NCI-H446 treated with DMSO at 0.1 percent for 48 hours (cell line): ENCODE measurements at places on chromosomes 11 and 22.
A peak's percentile ranks its signal among the peaks of the same experiment; 100 is the strongest.

GRCh38 chr11:65440831-65441499 is 18.4 kb downstream of the NEAT1 start:
- no peak for DNase-seq

DNA sequence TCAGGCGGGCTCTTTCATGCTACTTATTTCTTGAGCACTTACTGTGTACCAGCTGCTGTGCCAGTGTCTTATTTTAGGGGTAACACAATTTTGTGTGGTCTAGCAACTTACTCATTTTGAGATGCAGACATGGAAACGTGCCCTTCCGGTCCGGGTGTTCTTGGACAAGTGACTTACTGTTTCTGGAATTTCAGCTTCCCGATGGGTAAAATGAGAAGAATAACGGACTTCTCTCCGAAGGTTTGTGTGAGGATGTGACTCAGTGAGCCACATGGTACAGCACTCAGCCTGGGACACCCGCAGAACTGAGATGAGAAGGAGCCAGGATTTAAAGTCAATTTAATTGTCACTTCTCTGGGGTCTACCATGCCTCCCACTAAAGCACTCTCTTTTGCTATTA is 114.5 kb upstream of the SYT13 start:
- DNase-seq, result no peak

GRCh38 chr22:44089717-44090570 is 65.8 kb downstream of the PARVB start:
- DNase-seq, result no peak

- no peak for DNase-seq
These were observed 45.4 kb downstream of the TIMP3 start for GRCh38 chr22:32846780-32847491.

DNA sequence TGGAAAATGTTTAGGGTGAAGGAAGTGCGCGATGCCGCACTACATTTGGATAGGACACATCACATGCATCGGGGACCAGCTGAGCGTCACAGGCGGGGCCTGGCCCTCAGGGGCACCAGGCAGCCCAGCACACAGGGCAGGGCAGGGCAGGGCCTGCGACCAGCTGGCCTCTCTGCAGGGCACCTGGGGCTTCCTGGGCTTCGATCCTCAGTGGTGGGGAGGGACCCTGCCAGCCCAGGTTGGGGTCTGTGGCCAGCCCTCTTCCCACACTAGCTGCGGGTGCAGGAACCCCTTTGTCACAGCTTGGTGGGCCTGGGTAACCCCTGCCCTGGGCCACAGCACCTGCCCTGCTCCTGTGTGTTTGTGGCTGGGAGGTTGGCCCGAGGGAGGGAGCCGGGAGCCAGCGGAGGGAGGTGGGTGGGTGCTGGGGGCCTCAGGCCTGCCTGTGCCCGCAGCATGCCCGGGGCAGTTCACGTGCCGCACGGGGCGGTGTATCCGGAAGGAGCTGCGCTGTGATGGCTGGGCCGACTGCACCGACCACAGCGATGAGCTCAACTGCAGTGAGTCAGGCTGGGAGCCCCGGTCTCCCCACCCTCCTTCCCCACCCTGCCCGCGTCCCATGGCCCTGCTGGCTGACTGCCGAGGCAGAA is 37.9 kb downstream of the ST14 start:
- DNase-seq, result no peak

GRCh38 chr11:123235656-123236261 is 40.7 kb upstream of the CLMP start:
- DNase-seq, result no peak

GRCh38 chr11:117826832-117827231 is 2.3 kb upstream of the FXYD2 start:
- DNase-seq, result no peak

GRCh38 chr22:38964989-38965388 is 7.6 kb downstream of the APOBEC3A start:
- no peak for DNase-seq

DNA sequence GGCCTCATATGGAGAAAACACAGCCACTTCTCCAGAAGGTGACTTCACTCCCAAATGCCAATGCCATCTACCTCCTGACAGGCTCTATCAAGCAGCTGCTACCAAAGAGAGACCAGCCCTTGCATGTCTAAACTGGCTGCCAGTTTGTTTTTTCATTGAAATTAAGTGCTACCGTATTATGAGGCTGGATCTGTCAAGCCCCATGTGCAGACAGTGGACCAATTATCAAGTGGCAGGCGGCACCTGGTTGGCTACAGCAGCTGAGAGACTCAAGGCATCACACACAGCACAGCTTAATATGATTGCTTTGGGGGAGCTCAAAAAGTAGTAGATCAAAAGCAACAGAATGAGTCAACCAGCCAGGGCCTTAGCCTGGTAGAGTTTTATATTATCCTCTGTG is 1293.0 kb upstream of the TENM4 start:
- DNase-seq, result peak; percentile 37

GRCh38 chr11:134359646-134360045 is 27.9 kb downstream of the GLB1L2 start:
- no peak for DNase-seq

DNA sequence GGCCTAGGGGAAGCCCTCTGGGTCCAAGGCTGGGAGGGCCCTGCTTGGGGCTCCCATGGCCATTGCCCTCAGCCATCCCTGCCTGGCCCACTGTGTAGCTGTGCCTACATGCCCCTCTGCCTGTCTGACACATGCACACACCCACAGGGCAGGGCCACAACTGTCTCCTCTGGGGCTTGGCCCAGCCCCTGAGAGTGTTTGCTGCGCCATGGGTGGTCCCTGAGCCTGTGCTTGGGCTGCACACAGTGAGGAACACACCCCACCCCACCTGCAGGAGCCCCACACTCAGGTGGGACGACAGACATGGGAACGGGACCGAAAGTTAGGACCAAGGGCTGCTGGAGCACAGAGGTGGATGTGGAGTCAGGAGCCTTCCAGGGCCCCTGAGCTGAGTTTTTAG is 489.5 kb downstream of the TBC1D22A start:
- no peak for DNase-seq
